ENCODE measurements at places on chromosomes 13 and 19.

- no peak for DNase-seq
These were observed 7.8 kb downstream of the PGPEP1 start for GRCh38 chr19:18348171-18348570.

GRCh38 chr13:108588516-108588915 lies 40.9 kb upstream of the MYO16 start:
- no peak for DNase-seq

DNA sequence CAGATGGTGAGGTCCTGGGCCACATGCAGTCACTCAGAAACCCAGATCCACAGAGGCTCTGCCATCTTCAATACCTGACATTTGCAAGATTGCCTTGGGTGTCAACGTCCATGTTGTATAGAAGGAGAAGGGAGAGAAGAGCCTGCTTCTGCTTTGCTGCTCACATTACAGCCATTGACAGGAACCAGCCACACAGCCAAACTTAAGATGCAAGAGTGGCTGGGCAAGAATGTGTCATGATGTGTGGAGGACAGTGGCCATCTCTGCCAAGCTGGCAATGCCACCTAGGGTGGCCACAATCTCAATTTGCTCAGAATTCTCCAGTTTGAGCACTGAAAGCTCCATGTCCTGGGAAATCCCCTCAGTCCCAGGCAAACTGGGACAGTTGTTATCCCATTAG lies 25.9 kb upstream of the SERPINE3 start:
- no peak for DNase-seq

DNA sequence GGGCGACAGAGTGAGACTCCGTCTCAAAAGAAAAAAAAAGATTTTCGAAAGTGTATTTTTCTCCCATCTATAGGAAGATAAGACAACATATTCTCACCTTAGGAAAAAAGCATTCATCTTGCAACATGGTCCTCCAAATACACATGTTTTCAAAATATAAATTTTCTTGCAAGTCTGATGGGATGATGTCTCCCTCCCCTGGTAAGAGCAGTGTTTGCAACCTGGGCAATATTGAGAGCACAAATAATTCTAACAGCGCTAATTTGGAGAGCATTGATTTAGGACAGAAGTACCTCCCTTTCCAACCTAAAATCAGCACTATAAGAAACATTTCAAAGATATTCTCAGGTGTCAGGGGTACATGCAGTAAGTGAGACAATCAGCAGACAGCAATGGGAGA lies 61.0 kb upstream of the SHISA2 start:
- DNase-seq, result no peak

DNA sequence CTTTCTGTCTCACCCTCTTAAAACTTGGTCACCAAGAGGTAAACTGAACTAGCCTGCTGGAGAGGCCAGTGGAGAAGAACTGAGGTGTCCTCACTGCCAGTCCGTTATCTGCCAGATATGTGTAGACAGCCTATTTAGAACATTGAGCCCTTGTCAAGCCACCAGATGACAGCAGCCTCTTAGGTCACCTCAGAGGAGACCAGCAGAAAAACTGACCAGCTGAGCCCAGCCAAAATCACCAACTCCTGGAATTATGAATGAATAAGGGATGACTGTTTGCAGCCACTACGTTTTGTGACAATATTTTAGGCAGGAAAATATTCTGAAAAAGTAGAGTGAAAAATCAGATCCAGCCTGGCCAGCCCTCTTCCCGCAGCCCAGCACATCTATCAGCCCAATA lies 513.9 kb downstream of the DCT start:
- no peak for DNase-seq
